ENCODE measurements at places on chromosomes 1 and 21. TPM values are rescaled to one million over a fixed set of nuclear protein-coding genes. Genes with fewer than 3 reads are reported as not detected.

DNA sequence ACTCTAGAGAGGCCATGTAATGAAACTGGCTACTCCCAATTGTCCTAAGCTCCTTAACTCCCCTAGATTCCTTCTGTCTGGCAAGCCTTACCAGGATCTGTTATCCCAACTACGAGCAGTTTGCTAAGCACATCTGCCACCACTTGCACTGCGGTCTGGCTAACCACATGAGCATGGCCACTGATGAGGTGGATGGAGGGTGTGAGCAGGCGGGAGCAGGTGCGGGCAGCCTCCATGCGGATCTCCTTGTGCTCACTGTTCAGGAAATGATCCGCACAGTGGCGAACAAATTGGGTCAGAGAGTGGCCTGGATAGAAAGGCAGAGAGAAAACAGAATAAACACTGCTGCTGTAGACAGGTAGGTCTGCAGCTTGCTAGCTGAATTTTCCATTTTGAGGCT is 24.0 kb downstream of the MTOR start:
- H3K36me3 ChIP-seq = peaks cover 74% of the 10 kb centered on the region
- H3K27me3 ChIP-seq = no peaks in the 10 kb centered on the region
- no peak for DNase-seq
- no peaks in the 10 kb centered on the region for H3K4me1 ChIP-seq
- H3K27ac ChIP-seq = no peak overlapping the region

TESK2 gene
- total RNA-seq = 2.7 TPM

DNA sequence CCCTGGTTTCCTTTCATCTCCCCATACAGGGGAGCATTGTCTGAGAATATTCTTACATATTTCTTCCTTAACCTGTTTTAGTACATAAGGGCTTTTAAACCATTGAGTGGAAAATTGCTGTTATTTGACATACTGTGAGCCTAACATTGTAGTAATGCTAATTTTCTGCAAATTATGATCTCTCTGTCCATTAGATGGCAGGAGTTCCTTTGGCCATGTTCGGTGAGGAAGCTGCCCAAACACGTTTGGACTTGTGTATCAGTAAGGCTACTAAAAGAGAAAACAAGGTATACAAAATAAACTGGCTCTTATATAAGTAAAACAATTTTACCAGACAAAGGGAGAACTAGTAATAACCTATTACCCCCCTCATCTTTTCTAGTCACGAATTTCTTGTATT is 29.2 kb downstream of the CDC7 start:
- no peaks in the 10 kb centered on the region for H3K27me3 ChIP-seq
- no peak overlapping the region for H3K4me3 ChIP-seq
- H3K4me1 ChIP-seq = no peaks in the 10 kb centered on the region
- no peaks in the 10 kb centered on the region for H3K36me3 ChIP-seq
- DNase-seq = no peak

- H3K27ac ChIP-seq = no peak overlapping the region
- H3K36me3 ChIP-seq = no peaks in the 10 kb centered on the region
- no peak for DNase-seq
- H3K27me3 ChIP-seq = peaks cover 13% of the 10 kb centered on the region
- no peaks in the 10 kb centered on the region for H3K4me1 ChIP-seq
Measured at GRCh38 chr1:37040773-37041172, 6.5 kb upstream of the GRIK3 start.

- no peak overlapping the region for H3K27ac ChIP-seq
- H3K27me3 ChIP-seq = no peaks in the 10 kb centered on the region
- H3K4me3 ChIP-seq = no peak overlapping the region
Measured at GRCh38 chr21:42569732-42570301, 56.2 kb downstream of the SLC37A1 start.

GRCh38 chr1:230629511-230629910 is 12.8 kb upstream of the COG2 start:
- no peak overlapping the region for H3K4me3 ChIP-seq
- no peak overlapping the region for H3K27ac ChIP-seq
- no peak for DNase-seq
- no peaks in the 10 kb centered on the region for H3K36me3 ChIP-seq
- no peaks in the 10 kb centered on the region for H3K27me3 ChIP-seq

DNA sequence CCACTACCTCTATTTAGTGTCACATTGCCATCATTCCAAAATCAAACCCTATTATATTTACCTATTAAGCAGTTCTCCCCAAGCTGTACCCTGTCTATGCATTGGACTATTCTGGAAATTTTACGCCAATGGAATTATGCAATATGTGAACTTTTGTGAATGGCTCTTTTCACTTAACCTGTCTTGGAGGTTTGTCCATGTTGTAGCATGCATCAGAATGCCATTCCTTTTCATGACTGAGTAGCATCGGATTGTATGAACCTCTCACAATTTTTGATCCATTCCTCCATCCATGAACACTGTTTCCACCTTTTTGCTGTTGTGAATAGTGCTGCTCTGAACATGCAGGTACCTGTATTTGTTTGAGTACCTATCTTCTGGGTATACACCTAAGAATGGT is 33.7 kb downstream of the FAM163A start:
- H3K27me3 ChIP-seq = no peaks in the 10 kb centered on the region
- H3K4me1 ChIP-seq = no peaks in the 10 kb centered on the region
- no peaks in the 10 kb centered on the region for H3K36me3 ChIP-seq
- H3K4me3 ChIP-seq = no peak overlapping the region
- DNase-seq = no peak
- no peak overlapping the region for H3K27ac ChIP-seq

Measured in kidney (tissue), 22 donors.